Stimulated activated CD8-positive, alpha-beta memory T cell treated with anti-CD3 and anti-CD28 coated beads, Interleukin-12 subunit alpha, Interleukin-12 subunit beta, amount 100 ng/mL, for 4 hours (primary cell): ENCODE measurements at places on chromosomes 7 and 10.

GRCh38 chr7:111212857-111213523 lies 122.1 kb downstream of the LRRN3 start:
- DNase-seq: no peak

DNA sequence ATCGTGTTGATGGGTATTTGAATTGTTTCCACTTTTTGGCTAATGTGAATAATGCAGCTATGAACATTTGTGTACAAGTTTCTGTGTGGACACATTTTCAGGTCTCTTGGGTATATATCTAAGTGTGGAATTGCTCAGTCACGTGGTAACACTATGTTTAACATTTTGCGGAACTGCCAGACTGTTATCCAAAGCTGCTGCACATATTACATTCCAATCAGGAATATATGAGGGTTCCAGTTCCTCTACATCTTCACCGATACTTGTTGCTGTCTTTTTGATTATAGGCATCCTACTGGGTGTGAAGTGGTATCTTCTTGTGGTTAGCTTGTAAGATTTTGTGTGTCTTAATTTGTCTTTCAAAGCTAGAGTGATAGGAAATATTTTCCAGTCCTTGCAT lies 6.8 kb downstream of the PTPN12 start:
- DNase-seq: no peak

- DNase-seq: peak; percentile 4
Observed at GRCh38 chr10:86757113-86757972, 924 bp downstream of the BMPR1A start.

GRCh38 chr10:62096256-62096933 lies 172.2 kb downstream of the RTKN2 start:
- no peak for DNase-seq

GRCh38 chr10:86786368-86786767 lies 29.9 kb downstream of the BMPR1A start:
- DNase-seq: no peak

DNA sequence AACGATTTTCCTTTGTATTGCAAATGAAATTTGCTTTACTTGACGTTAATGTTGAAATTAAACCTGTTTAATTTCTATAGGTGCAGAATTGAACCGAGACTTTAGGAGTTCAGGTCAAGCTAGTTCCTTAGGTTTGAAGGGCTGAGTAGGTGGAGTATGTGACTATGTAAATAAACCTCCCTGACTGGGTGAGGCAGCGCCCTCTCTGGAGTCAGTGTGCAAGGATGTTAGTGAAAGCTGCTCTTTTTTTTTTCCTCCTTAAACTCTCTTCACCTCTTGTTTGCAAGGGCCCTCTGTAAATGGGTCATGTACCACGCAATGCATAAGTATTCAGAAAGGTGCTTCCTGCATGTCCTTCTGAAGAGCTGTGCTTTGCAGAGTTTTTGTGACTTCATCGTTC lies 33.8 kb downstream of the GALNT17 start:
- no peak for DNase-seq

- no peak for DNase-seq
Observed at GRCh38 chr10:43461950-43462349, 25.0 kb downstream of the ZNF487 start.

GRCh38 chr7:94012746-94013145 lies 8.6 kb upstream of the BET1 start:
- DNase-seq: no peak

DNA sequence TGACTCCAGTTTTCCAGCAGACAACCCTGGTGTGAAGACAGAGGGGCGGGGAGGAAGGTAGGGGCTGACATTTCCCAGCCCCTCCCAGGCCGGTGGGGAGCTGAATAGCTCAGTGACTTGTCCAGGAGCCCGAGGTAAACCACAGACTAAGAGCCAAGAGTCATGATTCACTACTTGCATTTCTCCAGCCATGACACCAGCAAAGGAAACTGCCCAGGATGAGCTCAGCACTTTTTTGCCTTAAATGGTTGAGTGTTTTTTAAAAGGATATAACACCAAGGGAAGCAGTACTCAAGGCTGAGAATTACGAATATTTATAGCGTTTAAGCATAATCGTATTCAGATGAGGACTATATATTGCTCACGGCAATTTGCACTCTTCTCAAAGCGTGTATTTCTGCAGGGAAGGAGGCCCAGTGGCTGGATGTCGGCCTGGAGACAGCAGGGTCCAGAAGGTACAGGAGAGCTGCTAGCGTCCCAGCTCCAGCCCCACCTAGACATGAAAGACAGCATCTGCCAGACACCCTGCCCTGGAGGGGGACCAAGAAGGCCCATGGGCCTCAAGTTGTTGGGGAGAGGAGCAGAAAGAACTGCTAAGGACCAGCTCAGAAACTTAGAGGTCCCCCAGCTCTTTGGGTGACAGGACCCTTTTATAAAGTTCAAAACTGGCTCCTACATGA lies 141.4 kb downstream of the GRID1 start:
- DNase-seq: no peak

DNA sequence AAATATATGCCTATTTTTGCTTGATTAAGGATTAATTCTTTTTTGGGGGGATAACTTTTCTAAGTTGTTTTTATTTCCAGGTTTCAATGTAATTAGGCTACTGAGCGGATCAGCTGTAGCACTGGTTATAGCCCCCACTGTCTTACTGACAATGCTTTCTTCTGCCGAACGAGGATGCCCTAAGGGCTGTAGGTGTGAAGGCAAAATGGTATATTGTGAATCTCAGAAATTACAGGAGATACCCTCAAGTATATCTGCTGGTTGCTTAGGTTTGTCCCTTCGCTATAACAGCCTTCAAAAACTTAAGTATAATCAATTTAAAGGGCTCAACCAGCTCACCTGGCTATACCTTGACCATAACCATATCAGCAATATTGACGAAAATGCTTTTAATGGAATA lies 1.0 kb downstream of the LRRTM3 start:
- no peak for DNase-seq

GRCh38 chr7:34776748-34777358 lies 118.8 kb downstream of the NPSR1 start:
- no peak for DNase-seq

DNA sequence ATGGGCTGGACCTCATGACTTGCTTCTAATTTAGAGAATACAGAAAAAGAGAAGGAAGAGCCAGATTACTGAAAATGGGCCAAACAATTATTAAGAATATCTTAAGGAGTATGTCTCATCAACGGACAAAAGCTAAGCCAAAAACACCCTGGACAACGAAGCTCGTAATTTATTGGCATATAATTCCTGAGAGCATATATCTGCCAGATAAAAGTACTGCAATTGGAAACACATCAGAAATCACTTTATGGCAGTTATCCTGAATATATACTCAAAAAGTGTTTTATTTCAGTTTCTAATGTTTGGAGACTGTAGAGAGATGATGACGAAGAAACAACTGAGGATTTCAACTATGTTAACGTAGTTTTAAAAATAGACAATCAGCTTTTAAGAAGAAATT lies 211.8 kb downstream of the CSTF2T start:
- no peak for DNase-seq

DNA sequence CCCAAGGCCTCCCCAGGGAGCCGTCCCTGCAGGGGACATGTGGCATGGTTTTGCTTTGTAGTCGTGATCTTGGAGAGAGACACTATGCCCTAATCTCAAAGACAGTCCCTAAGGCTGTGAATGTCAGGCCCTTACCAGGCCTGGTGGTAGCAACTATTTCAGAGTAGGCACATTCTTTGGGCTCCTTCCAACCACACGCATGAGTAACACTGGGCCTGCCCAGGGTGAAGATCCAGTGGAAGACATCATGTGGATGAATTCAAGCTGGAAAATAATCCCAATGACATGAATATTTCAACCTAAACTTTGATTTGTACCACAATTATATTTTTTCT lies 39.5 kb upstream of the INSIG1 start:
- DNase-seq: no peak

- no peak for DNase-seq
Observed at GRCh38 chr10:118041316-118041715, 5.4 kb downstream of the RAB11FIP2 start.

DNA sequence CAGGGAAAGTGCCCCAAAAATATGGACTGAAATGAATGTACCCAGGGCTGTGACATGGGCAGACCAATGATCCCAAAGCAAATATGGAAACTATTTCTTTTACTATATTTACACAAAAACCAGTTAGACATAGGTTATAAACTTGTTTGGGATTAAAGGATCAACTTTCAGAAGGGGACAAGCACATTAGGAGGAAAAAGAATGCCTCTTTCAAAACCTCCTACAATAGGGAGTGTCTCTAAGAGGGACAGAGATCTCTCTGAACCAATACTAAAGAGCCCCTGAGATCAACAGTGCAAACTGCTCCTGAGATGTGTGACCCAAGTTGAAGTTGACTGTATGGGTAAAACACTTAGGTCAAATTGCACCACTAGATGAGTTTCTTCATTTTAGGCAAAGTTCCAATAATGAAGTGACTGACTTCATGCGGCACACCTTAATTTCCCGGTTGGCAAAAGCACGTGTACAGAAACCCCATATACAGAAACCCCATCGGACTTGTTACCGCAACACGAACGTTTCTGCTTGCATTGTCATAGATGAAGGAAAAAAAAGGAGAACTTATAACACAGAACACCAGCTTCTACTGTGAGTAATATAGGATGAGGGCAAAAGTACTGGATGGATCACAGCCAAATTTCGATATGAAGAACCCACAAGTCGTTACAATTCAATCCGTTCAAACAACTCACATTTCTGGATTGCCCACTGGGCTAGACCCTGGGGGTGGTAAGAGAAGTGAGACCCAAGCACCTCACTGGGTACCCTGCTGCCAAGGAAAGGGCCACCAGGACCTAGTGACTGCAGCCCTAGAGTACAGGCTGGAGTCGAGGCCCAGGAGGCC lies 4.3 kb downstream of the SVIL start:
- no peak for DNase-seq

DNA sequence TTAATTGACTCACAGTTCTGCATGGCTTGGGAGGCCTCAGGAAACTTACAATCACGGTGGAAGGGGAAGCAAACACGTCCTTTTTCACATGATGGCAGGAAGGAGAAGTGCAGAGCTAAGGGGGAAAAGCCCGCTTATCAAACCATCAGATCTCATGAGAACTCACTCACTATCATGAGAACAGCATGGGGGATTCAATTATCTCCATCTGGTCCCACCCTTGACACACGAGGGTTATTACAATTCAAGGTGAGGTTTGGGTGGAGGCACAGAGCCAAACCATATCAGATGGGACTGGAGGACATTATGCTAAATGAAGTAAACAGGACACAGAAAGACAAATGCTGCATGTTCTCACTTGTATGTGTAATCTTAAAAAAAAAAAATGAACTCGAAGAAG lies 141.4 kb upstream of the HABP2 start:
- no peak for DNase-seq

DNA sequence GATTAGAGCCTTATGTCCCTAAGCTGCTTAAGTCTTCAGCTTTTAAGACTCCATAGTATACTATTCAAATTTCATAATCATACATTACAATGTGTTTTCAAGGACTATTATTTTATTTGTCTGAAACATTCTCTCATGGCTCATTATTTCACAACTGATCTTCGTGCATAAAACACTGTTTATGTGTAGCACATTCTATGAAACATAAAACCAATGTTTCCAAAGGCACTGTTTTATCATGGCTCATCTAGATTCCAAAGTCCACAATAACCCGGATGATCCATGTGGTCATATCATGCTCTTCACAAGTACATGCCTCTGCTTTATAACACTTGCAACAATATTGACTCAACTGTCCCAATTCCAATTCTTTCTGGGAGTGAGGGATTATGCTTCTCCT lies 806.1 kb downstream of the TNS3 start:
- no peak for DNase-seq

DNA sequence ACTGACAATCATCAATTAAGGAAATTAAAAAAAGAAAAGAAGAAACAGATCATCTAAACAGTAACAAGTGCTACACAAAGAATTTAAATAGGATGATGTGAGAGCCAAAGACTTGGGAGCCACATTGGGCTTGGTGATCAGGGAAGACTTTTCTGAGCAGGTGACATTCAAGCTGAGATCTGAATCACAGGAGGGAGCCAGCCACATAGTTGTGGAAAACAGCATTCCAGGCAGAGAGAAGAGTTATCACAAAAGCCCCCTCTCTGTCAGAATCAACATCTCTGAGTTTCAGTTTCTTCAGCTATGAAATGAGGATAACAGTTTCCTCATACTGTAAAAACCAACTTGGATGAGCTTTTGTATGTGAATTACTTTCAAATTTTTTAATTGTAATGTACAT lies 169.2 kb upstream of the PLXNA4 start:
- DNase-seq: no peak
